CD4-positive, alpha-beta T cell treated with Interleukin-15 for 4 hours (primary cell): ENCODE measurements at places on chromosomes 7 and 10.

DNA sequence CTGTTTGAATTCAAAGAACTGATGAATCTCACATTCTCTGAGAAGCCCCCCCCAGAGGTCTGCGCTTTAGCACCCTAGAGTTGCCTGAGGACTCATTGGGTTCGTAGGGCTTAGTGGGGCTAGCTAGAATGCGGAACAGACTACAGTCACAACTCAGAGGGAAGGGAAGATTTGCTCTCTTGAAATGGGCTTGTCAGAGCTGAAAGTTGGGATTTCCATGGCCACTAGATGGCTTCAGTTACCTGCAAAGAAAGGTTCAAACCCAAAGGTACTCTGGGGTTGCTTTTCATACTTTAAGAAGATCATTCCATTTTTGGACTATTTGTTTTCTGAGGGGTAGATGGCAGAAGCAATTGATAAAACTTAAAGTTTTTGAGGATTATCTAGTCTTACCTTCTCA lies 205.0 kb downstream of the BBS9 start:
- no peak for DNase-seq

- DNase-seq: no peak
Observed at GRCh38 chr10:48804740-48805182, 120.1 kb downstream of the WDFY4 start.

DNA sequence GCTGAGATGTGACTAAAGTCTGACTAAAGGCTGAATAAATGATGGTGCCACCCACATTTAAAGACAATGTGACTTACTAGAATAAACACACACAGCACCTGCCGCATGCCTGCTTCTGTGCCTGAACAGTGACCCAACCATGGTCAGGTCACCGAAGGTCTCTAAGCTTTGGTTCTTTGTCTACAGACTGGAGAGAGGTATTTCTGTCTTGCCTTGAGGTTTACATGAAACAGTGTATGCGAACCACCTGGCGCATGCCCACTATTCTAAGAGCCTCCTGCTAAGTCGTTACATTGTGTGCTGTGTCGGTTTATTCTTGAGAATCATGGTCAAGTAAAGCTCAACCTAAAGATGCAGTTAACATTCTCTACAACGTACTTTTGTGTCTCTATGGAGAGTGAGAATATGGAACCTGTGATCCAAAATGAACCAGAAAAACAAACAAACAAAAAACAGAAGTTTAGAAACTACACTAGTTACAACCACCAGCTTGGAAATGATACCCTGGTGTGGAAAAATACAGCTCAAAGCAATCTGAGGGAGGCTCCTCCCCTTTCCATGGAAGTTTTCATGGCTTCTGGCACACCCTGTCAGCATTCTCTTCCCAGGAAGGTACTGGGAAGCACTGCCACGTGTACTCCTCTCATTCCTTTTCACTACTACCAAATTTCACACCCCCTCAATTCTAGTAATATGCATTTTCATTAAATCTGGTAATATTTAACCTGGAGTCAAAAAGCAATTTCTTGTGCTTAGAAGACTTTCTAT lies 40.0 kb downstream of the VOPP1 start:
- no peak for DNase-seq

GRCh38 chr10:102139281-102140110 lies 6.7 kb downstream of the PPRC1 start:
- DNase-seq: no peak

DNA sequence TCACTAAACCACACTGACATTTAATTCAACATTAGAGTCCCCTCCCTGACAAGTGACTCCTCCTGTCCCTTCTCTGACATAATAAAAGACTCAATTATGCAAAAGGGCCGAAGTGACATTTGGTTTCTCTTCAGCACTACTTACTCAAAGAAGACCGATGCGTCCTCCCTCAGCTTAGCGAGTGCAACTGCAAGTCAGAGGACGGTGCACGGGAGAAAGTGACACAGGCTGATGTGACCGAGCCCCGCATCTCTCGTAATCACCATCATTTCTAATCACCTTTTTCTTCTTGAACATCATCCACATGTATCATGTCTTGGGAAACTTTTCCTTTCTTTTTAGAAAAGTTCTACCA lies 155.7 kb downstream of the TCERG1L start:
- no peak for DNase-seq
